ENCODE measurements at places on chromosomes 5 and 9.

GRCh38 chr5:168238463-168238862 is 53.0 kb upstream of the WWC1 start:
- DNase-seq, result no peak

GRCh38 chr5:88269222-88269771 is 652 bp upstream of the TMEM161B start:
- no peak for DNase-seq

GRCh38 chr9:87346061-87346665 is 151.5 kb upstream of the DAPK1 start:
- no peak for DNase-seq

DNA sequence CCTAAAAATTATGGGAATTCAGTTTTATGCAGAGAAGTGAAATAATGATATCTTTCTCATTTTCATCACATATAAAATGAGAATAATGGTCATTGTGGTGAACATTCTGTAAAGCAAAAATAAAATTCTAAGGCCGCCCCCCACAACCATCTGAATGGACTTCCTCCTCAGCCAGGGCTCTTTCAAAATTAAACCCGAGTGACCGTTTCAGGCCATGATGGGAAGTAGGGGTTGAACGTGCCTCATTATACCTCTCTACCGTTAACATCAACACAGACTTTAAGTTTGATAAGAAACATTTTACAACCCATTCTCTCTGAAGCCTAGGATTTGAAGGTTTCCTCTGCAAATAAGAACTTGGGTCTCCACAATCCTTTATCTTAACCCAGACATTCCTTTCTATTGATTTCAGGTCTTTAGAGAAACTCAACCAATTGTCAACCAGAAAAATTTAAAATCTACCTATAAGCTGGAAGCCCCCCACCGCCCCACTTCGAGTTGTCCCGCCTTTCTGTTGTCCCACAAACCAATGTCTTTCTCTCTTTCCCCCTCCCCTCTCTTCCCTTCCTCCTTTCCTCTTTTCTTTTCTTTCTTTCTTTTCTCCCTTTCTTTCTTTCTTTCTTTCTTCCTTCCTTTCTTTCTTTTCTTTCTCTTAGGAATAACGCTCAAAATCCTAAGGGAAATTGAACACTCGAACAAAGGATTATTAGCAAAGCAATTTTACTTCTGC is 1.7 kb upstream of the TMCO6 start:
- DNase-seq, result no peak

DNA sequence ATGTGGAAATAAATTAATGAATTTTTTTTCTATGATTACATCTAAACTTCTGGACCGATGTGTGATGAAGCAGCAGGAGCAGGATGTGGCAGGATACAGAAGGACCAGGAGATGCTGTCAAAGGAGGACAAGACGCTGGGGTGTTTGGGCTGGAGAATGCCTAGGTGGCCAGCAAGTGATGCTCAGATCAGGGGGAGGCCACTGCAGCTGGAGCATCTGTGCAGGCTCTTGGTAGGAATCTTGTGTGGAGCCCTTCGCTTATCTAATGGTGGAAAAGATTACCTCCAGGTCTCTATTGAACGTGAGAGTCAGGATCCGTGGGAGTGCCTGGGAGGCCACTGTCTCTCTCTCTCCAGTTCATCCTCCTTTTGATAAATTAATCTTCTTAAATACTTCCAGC is 79.8 kb downstream of the MRPL36 start:
- no peak for DNase-seq

DNA sequence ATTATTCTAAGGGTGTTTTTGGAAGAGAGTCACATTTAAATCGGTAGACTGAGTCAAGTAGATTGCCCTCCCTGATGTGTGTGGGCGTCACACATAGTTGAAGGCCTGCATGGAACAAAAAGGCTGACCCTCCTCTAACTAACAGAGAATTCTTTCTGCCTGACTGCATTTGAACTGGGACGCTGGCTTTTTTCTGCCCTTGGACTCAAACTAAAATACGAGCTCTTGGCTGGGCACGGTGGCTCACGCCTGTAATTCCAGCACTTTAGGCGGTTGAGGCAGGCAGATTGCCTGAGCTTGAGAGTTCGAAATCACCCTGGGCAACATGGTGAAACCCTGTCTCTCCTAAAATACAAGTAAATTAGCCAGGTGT is 209.4 kb downstream of the MAN2A1 start:
- DNase-seq, result no peak

DNA sequence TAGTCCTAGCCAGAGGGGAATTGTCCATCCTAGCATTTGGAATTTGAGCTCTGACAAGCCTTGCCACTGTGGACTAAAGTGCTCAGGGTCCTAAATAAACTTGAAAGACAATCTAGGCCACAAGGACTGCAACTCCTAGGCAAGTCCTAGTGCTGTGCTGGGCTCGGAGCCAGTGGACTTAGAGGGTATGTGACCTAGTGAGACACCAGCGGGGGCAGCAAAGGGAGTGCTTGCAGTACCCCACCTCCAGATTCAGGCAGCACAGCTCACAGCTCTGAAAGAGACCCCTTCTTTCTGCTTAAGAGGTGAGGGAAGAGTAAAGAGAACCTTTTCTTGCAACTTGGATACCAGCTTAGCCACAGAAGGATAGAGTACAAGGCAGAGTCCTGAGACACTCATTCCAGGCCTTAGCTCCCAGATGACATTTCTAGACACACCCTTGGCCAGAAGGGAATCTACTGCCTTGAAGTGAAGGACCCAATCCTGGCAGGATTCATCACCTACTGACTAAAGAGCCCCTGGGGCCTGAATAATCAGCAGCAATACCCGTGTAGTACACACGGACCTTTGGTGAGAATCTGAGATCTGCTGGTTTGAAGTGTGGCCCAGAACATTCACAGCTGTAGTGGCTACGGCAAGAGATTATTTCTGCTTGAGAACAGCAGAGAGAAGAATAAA is 164.6 kb downstream of the CCDC171 start:
- no peak for DNase-seq

GRCh38 chr9:129880654-129881546 is 45.6 kb downstream of the USP20 start:
- DNase-seq, result peak; percentile 95

- no peak for DNase-seq
Observed at GRCh38 chr5:68336200-68336599, 120.6 kb downstream of the PIK3R1 start.

Data from brain pericyte (primary cell).